ENCODE measurements at places on chromosomes 4 and X.

DNA sequence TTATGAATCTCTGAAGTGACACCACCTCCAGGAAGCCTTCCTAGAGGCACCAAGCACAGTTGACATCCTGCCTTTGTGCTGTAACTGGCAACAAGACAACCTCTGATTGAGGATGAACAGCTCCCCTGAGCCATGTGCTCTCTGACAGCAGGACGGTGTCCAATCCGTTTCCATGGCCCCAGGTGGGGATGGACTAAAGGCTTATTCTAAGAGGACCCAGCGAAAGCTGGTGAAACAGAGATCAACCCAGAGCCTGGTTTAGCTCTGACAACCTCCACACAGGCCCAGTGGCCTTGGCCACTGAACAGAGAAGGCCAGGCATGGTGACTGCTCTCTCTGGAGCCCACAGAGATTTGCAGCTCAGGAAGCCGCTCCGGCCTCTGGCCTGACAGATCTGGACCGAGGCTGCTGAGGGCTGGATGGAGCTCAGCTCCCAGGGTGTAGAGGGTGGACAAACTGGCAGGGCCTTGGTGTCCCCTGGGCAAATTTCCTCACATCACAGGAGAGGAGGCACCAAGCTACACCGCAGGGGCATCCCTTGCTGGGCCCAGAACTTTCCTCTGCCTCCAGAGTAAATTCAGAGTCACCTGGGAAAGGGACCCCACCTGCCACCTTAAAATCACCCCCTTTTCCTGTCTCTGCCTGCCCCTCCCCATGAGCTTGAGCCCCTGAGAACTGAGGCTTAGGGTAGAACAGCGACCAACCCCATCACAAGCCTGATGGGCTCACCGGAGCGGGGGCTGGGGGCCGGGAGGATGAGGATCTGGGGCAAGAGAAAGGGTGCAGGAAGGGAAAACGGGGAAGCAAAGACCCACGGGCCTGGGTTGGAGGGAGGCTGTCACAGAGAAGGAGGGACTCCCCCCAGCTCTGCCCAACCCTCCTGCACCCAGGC, 40.2 kb downstream of the HMX1 start:
- no peak for DNase-seq

DNA sequence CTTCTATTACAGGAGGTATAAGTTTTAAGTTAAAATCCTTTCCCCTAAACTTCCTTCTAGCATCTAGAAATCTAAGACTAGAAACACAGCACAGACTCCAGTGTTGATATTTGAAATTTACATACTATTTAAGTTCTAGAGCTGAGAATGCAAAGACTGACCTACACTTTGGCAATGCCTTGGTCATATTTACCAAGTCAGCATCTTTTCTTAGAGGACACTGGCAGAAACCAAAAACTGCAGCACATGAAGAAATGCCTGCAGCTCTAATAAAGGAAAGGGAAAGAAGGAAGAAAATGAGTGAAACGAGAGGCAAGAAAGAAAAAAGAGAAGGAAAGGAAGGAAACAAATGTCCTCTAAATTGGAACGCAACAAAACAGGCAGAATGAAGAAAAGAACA, 443.7 kb upstream of the RASGEF1B start:
- DNase-seq = no peak

GRCh38 chr4:26110493-26110892, 196.5 kb downstream of the SMIM20 start:
- DNase-seq = no peak

DNA sequence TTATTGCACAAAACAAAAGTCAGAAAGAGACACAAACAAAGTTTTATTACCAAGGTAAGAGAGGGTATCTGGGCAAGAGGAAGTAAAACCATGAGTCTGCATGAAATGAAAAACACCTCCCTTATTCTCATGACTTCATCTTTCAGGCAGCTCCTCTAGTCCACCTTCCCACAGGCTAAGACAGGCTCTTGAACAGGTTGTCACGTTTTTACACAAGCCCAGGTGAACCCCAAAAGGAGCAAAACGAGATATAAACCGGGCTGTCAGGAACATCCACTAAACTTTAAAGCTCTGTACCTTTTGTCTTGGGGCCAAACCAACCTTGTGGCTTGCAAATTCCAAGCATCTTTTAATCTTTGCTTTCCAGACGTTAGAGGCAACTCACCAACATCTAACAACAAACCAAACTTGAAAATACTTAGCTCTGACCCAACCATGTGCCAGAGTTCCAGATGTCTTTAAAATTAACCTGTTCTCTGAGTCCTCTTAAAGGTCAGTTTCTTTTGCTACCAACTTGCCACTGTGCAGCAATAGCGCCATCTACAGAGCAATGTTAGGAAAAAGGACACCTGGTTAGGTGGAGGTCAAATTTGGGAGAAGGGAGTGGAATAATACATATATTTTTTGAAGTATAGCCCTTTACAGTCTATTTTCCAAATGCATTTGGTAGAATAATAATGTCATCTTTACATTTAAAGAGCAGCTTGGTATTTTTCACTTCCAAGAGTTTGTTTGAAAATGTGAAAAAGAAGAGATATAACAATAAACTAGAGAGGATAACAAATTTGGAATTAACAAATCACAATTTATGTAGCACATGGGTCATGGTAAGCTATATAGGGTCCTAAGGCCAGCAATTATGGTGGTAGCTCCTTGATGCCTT, 73.1 kb downstream of the QRFPR start:
- DNase-seq = no peak

GRCh38 chr4:62168681-62169080, 968.6 kb downstream of the ADGRL3 start:
- DNase-seq = no peak

GRCh38 chrX:38879631-38880220, 78.5 kb downstream of the MID1IP1 start:
- DNase-seq = no peak

DNA sequence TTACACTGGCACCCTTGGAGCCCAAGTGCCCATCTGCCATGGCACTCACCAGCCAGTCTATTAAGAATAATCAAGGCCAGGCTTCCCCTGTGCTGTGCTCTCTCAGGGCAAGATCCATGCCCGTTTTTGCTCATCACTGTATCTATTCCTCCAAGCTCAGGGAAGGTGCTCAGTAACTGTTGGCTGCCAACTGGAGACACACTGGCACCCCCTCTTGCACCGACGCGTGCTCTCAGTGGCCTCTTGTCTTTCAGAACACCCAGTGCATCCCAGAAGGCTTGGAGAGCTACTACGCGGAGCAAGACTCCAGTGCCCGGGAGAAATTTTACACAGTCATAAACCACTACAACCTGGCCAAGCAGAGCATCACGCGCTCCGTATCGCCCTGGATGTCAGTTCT, 30.1 kb downstream of the NSG1 start:
- DNase-seq = no peak

Measured in brain pericyte (primary cell).